ENCODE measurements at places on chromosomes 3 and 15.

GRCh38 chr3:101847328-101847727 is 2.0 kb upstream of the NFKBIZ start:
- no peak for DNase-seq

DNA sequence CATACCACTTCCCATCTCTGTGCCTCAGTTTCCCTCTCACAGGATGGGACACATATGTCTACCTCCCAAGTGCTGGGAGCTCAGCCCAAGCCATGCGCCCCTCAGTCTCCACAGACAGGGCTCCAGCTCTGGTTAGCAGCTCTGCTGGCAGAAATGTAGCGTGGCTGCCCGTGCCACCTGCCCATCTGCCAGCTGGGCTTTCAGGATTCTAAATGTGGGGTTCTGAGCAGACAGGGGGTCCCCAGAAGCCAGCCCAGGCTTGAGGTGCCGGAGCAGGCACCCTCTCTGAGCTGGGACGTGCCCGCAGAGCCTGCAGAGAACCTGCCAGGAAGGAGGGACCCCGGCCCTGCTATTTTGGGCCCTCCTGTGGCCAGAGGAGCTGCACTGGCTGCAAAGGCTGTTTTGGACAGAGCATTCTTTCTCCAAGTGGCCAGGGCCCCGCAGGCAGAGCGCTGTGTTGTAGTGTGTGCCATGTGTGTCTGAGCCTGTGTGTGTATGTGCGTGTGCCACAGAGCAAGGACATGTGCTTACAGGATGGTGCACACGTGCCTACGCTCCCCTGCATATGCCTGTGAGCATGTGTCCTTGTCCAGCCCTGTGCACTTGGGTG is 31.7 kb downstream of the PSTPIP1 start:
- DNase-seq: peak; percentile 28

DNA sequence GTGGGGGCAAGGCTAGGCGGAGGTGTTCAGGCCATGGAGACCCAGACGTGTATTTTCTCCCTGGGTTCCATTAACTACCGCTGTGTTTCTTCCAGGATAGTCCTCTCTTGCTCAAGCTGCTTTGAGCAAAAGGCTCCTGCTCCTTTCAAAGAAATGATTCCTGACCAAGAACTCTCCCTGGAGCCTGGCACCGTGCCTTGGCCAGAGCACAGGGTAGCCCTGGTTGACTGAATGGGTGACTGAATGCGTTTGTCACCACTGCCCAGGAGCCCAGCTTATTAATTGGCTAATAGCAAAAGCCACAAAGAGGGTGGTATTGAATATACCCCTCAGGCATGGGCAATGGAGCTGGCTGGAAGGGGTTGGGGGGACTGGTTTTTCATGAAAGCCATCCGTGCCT is 13.9 kb downstream of the RASGRF1 start:
- DNase-seq: no peak

DNA sequence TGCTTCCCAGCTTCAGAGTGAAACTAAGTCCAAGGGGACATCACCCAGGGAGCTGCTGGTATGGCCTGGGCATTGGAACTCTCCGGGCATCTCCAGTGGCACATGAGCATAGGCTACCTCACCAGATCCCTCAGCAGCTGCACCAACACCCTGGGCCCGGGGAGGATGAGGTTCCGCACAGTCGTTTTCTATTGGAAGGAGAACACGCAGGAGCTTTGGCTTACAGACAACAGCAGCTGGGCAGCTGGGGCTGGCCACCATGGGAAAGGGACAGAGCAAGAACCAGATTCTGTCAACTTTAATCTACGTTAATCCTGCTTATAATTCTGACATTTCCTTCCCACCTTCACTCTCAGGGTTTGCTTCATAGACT is 65.5 kb downstream of the MYO1E start:
- DNase-seq: no peak

GRCh38 chr15:36632226-36632625 is 52.8 kb downstream of the CDIN1 start:
- DNase-seq: no peak

GRCh38 chr3:119222391-119222790 is 18.3 kb downstream of the B4GALT4 start:
- no peak for DNase-seq

DNA sequence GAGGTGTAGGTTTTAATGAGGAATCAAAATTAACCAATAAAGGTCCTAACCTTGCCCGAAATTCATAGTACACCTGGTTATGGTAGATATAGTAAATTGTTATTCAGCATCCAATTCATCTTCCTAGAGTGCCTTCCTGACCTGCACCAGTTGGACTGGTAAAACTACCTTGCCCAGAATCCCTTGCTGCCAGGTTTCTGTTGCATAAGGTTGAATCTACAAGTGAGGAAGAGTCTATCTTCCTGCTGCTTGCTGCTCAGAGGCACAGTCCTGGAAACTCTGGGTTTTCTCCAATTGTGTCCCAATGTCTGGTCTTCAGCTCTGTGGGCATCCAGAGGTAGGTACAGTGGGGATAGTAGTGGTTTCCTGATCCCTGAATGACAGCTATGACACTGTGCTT is 17.3 kb downstream of the CCDC54 start:
- DNase-seq: no peak

DNA sequence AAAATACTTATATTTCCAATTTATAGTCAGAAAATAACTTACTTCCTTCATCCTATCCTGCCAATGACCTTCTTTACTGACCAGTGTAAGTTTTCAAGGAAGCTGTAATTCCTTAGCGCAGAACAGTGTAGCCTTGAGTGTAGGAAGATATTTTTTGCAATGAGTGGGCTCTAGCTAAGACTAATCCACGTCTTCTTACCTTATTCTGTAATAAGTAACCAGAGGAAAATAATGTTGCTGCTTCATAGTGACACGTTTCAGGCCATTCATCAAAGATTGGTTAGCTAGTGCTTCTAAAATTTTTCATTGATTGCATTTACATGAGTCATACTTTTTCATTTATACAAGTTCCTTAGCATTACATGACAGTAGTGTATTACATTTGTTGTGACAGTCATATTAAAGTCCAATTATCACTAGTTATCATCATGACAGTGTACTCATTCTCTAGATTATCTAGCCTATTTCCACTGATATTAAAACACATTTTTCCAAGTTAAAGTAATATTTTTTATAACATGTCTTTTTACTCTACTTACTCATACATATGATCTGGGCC is 403.8 kb upstream of the EPHA3 start:
- DNase-seq: no peak

GRCh38 chr15:44315126-44315525 is 26.6 kb downstream of the GOLM2 start:
- DNase-seq: no peak

- no peak for DNase-seq
Observed at GRCh38 chr3:8575364-8576104, 69.1 kb downstream of the SSUH2 start.

DNA sequence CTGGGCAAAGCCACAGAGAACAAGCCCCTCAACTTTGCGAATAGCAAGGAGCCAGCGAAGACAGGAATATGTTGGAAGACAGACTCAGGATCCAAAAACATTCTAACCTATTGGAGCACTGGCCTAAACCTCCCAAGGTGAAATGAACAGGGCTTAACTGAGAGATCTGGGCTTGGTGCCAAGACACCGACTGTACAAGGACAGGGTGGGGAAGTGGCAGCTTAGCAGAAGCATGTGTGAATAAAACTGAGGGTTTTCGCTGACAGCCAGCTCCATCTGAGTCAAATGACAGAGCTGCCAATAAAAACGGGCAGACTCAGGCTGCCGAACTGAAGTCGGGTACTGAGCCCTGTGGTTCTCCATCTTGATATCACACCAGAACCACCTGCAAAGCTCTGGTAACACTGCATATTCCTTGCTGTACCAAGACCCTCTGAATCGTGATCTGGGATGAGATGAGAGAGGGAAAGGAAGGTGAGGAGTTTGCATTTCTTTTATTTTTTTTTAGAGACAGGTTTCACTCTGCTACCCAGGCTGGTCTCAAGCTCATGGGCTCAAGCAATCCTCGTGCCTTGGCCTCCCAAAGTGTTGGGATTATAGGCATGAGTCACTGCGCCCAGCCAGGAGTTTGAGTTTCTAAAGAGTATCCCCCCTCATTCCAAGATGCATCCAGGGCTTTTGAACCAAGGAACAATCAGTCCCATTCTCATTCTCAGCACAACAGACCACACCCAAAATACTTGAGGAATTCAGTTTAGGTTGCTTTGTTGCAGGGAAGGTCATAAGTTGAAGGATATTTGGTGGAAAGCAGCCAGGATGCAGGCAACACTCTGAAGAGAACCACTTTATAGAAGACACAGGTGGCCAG is 6.0 kb upstream of the PLCB2 start:
- no peak for DNase-seq

GRCh38 chr3:49401766-49402165 is 10.0 kb downstream of the RHOA start:
- no peak for DNase-seq

GRCh38 chr3:87413814-87414213 is 137.4 kb upstream of the POU1F1 start:
- no peak for DNase-seq

DNA sequence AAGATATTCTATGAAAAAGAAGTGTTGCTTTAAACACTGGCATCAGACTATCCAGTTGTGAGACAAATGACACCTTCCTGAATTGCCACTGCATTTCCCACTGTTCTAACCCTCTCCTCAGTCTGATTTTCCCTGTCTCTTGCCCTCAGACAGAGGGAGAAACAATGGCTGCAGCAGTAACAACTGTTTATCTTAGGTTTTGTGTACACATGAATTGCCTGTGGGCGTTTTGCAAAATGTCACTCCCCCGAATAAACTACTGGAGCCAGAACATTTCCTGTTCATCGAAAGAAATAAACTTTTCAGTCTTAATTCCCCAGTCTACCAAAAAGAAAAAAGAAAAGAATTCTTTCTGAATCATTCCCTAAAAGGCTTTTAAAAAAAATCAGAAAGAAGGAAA is 155.1 kb downstream of the MAGI1 start:
- DNase-seq: no peak

- no peak for DNase-seq
Observed at GRCh38 chr3:99250821-99251355, 349.4 kb upstream of the DCBLD2 start.

DNA sequence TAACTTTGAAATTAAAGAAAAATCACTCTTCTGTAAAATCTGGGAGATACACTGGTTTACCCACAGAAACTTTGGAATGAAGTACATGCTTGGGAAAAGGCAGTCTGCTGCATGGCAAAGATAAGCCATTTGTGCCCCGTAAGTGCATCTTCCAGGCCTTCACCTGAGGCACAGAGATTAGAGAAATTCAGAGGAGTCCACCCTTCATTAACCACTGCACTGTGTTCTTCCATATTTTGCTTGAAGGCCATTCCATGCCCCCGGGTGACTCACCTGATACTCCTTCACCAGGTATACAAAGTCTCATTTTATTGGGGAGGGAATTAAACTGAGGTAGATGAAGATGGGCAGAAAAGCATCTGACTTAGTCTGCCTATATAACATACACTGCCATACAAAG is 53.0 kb downstream of the CMSS1 start:
- no peak for DNase-seq
